M059J (cell line): ENCODE measurements at places on chromosomes 1 and 21. TPM values are rescaled to one million over a fixed set of nuclear protein-coding genes. Genes with fewer than 3 reads are reported as not detected.

DNA sequence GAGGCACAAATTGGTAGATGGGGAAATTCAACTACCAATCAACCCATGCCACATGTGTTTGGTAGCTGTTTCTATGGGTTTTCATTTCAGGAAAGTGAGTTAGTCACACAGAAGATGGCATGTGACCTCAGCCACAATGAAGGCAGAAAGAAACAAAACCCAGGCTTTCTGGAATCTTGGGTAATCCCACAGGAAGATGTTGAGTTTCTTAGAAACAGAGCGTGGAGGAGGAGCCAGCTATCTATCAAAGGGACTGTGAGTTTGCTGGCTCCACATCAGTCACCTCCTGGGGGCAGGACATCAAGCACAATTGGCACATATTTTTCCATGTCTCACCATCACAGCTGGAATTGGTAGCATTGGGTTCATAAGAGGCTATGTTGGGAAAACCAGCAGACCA is 188.9 kb upstream of the PLXNA2 start:
- peak; percentile 89 for DNase-seq

DNA sequence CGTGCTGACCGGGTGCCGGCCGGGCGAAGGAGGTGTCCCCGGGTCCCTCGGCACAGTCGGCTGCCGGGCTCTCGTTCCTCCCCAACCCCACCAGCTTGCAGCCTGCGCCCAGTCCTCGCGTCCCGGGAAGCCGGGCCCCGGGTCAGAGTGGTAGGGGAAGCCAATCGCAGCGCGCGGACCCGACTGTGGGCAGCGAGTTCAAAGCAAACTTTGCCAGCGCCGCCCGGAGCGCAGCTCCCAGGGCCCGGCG is 328 bp downstream of the MYCL start:
- DNase-seq = peak; percentile 48

Gene WNT3A
- not detected in 2 replicates for total RNA-seq

Gene RNASEL
- 7.6 and 12.5 TPM in 2 replicates for total RNA-seq

Gene KIRREL1
- total RNA-seq = 58.6 and 103 TPM in 2 replicates

- DNase-seq = peak; percentile 64
Observed at GRCh38 chr1:180188091-180188506, 33.4 kb downstream of the QSOX1 start.

Gene GPATCH2
- 10.4 and 15.7 TPM in 2 replicates for total RNA-seq

GRCh38 chr1:83053446-83053845 is 945.5 kb downstream of the TTLL7 start:
- DNase-seq = no peak

- no peak for DNase-seq
Observed at GRCh38 chr1:32465578-32465933, 684 bp downstream of the ZBTB8B start.

- DNase-seq = peak; percentile 2
Observed at GRCh38 chr1:238052496-238053266, 162.0 kb upstream of the ZP4 start.

Gene CFHR3
- not detected in 2 replicates for total RNA-seq

Gene TMEM269
- total RNA-seq = 0.02 TPM in 1 of 2 replicates, not detected in the other

DNA sequence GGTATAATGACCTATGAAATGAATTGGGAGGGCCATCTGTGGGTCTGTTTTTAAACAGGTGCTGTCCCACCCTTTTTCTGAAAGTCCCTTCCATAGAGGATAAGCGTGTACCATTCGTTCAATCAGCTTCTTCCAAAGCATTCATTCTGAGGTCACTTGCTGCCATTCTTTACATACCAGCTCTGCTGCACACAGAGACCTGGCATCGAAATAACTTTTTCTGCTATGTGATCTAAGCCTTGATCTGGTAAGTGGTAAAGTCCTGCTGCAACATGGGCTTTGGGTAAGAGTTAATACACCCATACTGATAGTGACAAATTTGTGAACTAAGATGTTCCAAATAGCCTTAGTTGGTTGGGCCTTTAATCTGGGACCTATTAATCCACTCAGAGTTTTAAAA is 38.9 kb downstream of the DR1 start:
- DNase-seq = no peak

DNA sequence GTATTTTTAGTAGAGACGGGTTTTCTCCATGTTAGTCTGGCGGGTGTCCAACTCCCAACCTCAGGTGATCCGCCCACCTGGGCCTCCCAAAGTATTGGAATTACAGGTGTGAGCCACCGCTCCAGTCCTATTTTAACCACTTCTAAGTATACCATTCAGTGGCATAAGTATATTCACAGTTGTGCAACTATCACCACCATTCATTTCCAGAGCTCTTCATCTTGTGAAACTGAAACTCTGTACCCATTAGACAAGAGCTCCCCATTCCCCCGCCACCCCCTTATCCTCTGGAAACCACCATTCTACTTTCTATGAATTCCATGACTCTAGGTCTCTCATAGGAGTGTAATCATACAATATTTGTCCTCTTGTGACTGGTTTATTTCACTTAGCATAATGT is 40.2 kb upstream of the CAMTA1 start:
- DNase-seq = no peak

Gene FAM131C
- total RNA-seq = 0.71 and 1.7 TPM in 2 replicates

- DNase-seq = no peak
Observed at GRCh38 chr21:25304611-25305010, 302.7 kb downstream of the MRPL39 start.

- DNase-seq = no peak
Observed at GRCh38 chr1:242025681-242026080, 26.8 kb upstream of the MAP1LC3C start.

Gene SLC44A3
- total RNA-seq = 1.4 and 2.8 TPM in 2 replicates

Gene FAM72B
- total RNA-seq = 9.2 and 15.3 TPM in 2 replicates

GRCh38 chr1:116488071-116488470 is 82.8 kb downstream of the CD58 start:
- peak; percentile 88 for DNase-seq
